ENCODE measurements at places on chromosomes 2 and 18.

DNA sequence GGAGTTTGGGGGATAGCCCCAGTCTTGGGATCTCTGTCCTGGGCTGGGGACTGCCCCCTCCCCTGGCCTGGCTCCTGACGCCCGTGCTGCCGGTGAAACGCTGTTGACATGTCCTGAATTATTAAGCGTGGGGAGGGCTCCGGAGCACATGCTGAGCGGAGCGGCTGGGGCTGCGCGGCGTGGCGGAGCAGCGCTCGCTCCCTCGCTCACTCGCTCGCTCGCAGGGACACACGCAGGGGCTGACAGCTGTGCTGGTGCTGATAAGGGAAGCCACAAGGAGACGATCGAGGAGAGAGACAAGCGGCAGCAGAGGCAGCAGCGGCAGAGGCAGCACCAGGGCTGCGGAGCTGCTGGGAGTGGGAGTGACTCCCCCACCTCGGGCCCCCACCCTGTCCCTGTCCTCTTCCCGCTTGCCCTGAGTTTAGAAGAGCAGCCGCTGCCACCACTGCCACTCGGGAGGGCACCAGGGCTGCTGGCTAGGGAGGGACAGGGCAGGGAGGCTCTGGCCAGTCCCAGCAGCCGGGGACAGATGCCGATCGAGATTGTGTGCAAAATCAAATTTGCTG, at the start of gene ASIC4:
Gene ASIC4, plus strand, starts transcription at position 287 of the 566 bp plus-strand sequence. Its CDS starts 243 bp downstream, at position 530.
- DNase-seq = no peak

DNA sequence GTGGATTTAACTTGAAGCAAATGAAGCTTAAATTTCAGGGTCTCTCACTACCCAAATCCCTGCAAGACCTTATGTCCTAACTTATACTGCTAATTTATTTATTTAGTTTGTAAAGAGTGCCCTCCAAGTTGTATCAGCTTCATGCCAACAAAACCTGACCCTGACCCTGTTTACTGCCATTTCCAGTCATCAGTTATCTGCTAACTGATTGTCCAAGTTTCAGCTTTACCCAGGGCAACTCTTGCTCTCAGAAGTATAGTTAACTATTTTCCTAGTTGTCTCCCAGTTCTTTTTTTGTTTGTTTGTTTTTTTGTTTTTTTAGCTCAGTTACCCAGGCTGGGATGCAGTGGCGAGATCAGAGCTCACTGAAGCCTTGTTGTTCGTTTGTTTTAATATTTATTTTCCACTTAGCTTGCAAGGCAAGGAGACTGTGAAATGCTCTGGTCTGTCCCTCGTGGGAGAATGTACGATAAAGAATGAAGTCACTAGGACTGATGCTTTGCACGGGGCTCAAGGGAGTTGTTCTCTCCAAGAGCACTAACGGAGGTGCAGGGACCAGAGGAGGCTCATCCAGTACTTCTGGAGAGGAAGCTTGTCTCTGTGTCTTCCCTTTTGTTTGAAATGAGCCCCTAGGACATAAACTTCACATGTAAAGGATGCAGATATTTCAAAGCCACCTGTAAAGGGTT, 35.3 kb downstream of the MYOM1 start:
- DNase-seq = no peak

- DNase-seq = no peak
Observed at GRCh38 chr18:58132595-58133261, 88.7 kb downstream of the NEDD4L start.

GRCh38 chr2:54673501-54673998, 49.9 kb upstream of the EML6 start:
- DNase-seq = peak; percentile 72

GRCh38 chr2:241795021-241795999, 13.7 kb upstream of the NEU4 start:
- no peak for DNase-seq

DNA sequence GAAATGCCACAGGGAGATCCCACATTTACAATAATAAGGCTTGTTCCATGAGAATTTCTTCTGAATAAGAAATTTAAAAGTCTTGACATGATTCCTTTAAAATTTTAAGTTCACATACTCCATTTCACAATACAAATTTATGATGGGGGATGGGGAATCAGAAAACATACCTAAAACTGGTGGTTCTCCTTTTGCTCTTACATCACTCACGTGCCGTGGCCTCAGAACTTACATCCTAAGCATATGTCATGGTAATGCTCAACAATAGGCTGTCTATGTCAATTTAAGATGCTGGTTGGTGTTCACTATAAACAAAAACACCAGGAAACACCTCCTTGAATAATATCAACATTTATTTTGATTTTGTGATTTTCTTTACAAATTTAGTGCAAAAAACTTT, 12.8 kb downstream of the UPP2 start:
- DNase-seq = no peak

GRCh38 chr2:126784621-126785020, 114.1 kb upstream of the TEX51 start:
- DNase-seq = no peak

- DNase-seq = no peak
Observed at GRCh38 chr2:52210611-52211010, 1178.7 kb upstream of the NRXN1 start.

DNA sequence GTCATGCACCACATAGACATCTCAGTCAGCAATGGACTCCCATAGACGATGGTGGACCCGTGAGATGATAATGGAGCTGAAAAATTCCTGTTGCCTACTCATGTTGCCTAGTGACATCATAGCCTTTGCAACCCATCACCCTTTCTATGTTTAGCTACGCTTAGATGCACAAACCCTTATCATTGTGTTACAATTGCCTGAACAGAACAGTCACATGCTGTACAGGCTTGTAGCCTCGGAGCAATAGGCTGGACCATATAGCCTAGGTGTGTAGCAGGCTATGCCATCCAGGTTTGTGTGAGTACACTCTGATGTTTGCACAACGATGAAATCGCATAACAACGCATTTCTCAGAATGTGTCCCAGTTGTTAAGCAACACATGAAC, 221.6 kb downstream of the ALPK2 start:
- no peak for DNase-seq

GRCh38 chr2:170714381-170715061, 616 bp upstream of the SP5 start:
- DNase-seq = no peak

DNA sequence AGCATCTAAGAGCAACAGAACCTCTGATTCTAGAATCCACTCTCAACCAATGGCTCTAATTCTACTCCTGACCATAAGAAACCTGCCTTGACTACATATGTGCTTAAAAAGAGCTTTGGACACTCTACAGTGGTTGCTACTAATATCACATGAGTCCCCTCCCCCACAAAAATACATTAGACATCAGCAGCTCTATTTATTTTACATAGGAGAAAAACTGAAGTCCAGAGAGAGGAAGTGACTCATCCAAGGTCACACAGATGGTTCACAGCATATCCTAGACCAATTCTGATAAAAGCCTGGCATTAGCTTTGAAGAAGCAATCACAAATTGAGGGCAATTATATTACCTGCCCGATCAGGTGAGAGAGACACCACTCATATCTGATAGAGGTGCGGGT, 49.8 kb downstream of the ALK start:
- no peak for DNase-seq

GRCh38 chr2:197198890-197199289, 111.7 kb downstream of the ANKRD44 start:
- DNase-seq = no peak

- DNase-seq = peak; percentile 15
Observed at GRCh38 chr2:28828382-28828781, 17.7 kb downstream of the SPDYA start.

GRCh38 chr18:2316082-2316750, 255.1 kb downstream of the METTL4 start:
- DNase-seq = no peak

DNA sequence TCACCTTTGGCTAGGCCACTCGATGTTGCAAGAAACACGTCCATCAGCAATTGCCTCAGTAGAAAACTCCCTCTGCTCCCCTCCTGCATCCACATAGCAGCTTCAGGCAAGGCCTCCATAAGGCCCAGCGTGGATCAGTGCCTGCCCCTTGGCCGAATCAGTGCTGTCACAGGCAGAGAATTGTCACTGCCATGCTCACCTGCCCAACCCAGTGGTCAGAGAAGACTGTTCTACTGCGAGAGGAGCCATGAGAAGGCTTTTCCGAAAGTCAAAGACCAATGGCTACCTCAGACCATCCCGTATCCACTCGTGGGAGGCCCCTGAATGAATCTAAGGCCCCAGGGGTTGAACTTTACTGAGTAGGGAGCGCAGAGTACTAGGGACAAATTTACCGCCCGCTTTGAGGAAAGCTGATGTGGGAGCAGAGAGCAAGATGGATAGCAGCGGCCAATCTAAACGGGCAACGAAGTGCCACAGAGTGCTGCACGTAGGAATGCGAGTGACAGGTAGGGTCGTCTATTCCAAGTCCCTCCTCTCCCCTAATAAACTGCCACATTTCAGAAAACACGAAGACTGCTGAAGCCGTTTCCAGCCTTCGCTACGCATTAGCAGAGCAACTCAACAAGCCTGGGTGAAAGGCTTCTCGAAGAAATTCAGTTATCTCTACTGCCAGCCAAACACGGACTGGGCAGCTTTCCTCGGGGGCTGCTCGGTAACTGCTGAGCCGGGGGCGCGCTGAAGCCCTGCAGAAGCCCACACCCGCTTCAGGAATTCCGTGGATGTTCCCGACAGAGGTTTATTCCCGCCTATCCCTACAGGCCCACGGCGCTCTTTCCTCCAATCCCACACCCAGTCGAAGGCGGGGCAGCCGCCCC, 968 bp upstream of the RALBP1 start:
- DNase-seq = peak; percentile 77

DNA sequence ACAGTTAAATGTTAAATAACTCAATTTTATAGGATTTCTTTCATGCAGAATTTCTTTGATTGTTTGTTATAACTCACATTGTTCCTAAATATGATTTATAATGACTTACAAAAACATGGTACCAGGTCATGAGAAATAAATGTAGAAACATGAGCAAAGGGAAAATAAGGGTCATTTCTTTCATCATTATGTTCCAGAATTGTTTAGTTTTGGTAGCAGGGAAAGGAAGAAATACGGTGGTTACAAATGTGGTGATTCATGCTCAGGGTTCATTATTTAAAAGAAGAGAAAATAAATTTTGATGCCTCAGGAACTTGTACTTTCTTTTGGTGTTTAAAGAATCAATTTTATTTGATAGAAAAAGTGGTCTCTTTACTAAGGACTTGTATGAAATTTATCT, 4.4 kb downstream of the LYPD6B start:
- no peak for DNase-seq

- DNase-seq = no peak
Observed at GRCh38 chr2:67986258-67986657, 76.5 kb downstream of the C1D start.

GRCh38 chr2:60472663-60473289, 80.7 kb downstream of the BCL11A start:
- no peak for DNase-seq

DNA sequence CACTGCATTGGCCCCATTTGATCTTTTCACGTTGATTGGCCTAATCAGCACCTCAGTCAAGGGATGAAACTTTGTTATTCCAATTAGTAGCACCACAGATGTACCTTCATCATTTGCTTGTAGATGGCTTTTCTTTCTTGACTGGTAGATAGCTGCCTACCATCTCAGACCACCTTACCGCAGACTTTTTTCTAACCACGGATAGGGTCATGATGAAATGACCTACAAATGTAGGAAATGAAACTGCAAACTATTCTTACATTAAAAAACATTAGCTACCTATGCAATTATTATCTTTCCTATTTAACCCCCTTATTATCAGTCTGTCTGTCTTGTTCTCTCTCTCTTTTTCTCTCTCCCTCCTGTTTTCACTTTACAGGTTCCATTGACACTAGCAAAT, 22.4 kb upstream of the SLC25A52 start:
- no peak for DNase-seq

DNA sequence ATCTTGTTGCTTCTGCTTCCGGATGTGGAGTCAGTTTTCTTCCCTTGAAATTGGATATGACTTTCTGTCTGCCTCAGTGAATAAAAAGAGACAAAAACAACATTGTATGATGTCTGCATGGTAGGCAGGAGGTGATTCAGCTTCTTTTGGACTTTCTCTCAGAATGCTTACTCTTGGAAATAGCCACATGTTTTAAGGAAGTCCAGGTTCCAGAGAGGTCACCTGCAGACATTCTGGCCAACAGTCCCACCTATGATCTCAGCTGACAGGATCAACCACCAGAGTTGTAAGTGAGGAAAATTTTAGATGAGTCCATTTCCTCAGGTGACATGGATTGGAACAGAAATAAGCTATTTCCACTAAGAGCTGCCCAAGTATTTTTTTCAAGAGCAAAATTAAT, 508.7 kb upstream of the FAM98A start:
- DNase-seq = no peak

DNA sequence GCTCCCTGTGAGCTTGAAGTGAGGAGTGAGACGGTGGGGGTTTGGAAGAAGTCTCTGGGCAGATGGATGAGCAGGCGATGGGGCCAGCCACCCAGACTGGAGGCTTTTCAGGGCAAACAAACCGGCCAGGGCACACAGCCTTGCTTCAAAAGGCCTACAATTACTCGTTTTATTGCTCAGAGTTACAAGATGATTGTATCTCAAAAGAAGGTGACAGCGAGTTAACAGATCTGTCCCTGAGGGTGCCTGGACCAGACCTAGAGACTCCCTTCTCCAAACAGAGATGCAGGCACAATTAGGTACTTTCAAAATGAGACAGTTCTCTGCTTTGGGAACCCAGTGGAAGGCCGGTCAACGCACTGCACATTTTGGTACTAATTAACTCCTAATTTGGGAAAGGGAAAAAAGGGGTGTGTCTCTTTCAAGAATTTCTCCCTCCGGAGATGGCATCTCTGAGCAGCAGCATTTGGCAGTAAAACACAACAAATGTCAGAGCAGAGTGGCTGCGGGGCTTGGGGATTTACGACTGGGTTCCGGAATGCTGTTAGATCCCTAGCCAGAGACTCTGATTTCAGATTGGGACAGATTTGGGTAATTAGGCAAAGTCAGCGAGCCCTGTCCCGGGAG, 226.7 kb downstream of the TTC32 start:
- no peak for DNase-seq

- no peak for DNase-seq
Observed at GRCh38 chr18:78622907-78623541, 356.6 kb upstream of the SALL3 start.
